Glomerular endothelial cell (primary cell): ENCODE measurements at places on chromosomes 6 and 20.

DNA sequence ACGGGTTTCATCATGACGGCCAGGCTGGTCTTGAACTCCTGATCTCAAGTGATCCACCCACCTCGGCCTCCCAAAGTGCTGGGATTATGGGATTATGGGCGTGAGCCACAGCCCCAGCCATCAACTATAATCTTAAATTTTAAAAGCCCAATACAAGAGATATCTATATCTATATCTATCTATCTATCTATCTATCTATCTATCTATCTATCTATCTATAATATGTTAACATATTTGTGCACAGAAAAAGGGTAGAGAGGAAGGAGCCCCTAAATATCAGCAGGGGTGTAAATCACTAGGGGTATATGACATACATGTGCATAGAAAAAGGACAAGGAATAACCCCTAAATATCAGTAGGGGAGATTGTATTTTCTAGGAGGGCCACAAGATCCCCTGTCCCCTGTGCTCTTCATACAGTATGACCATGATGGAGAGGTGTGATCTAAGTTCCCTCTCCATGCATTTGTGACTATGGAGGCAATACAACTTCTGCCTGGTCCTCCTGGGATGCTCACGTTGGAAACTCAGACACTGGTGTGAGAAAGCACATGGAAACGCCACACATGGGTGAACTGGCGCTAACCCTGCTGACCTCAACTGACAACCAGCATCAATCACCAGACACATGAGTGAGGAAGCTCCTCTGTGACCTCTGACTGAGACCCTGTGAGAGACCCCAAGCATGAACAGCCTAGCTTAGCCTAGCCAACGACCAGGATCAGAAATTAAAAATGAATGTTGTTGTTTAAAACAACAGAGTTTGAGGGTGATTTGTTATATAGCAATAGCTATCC is 1.2 kb upstream of the SPATS1 start:
- DNase-seq: no peak

DNA sequence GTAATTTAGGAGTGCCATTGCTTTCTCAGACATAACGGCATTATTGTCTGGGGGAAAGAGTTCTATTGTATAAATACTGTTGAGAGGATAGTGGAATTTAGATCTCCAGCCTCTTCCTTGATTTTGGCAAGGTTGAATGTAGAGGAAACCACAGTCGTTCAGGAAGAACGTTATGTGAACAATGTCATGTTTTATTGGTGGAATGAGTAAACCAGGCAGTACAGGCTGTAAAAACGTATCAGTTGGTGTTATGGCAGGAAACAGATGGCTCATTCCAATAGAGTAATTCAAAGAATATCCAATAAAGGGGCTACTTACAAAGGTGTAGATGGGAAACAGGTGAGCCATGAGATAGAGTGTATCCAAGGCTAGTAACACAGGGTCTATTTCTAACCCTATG is 123.6 kb upstream of the SLC35B3 start:
- no peak for DNase-seq

DNA sequence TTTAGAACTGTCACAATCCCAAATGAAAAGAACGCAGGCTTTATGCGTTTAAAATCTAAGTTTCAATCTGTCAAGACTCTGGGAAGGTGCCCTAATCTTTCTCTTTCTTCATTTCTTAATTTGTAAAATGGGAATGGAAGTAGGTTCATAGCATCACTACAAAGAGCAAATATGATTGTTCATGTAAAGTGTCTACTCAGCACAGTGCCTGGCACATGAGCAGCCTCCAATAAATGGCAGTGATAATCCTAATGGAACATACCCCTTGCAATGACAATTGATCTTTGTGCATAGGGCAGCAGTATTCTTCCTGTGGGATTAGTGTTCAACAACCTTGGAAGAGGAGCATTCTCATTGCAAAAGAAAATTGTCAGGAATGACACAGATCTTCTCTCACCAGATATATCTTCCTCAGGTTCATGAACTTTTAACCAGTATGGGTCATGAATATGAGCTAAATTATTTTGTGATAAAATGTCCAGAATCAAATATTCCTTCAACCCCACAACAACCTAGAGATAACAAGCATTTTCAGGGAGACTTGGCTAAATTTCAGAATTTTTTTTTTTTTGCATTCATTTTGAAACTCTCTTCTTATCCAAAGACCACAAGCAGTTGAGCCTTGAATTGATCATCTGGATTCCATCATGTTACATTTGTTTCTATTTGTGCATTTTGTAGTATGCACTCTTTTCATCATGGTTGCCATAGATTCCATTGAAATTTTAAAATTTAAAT is 149.1 kb downstream of the TBX18 start:
- no peak for DNase-seq

GRCh38 chr6:139367810-139368351 is 6.6 kb downstream of the CITED2 start:
- DNase-seq: no peak

DNA sequence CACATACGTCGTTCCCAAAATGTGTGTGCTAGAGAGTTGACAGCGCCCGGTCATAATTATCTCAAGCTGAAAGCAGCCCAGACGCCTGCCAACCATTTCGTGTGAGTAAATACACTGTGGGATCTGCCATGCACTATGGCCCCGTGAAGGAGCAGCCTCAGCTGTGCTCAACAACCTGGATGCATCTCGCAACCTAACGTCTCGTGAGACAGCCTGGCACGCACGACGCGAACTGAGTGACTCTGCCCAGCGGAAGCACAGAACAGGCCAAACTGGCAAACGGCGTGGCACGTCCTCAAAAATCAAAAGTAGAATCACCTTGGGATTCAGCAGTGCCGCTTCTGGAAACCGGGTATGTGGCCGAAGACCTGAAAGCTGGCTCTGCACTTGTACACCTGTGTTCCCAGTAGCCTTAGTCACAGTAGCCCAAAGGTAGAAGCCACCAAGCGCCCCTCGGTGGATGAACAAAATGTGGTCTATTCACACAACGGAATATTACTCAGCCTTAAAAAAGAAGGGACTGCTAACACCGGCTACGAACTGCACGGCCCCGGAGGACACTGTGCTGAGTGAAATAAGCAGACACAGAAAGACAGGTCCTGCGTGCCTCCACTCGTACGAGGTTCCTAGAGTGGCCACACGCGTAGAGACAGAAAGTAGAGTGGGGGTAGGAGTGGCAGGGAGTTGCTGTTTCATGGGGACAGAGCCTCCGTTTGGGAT is 27.2 kb upstream of the SLCO4A1 start:
- no peak for DNase-seq

GRCh38 chr6:166583230-166583965 is 3.1 kb downstream of the RAMACL start:
- DNase-seq: no peak

GRCh38 chr6:70231311-70231710 is 71.6 kb downstream of the COL9A1 start:
- DNase-seq: no peak

DNA sequence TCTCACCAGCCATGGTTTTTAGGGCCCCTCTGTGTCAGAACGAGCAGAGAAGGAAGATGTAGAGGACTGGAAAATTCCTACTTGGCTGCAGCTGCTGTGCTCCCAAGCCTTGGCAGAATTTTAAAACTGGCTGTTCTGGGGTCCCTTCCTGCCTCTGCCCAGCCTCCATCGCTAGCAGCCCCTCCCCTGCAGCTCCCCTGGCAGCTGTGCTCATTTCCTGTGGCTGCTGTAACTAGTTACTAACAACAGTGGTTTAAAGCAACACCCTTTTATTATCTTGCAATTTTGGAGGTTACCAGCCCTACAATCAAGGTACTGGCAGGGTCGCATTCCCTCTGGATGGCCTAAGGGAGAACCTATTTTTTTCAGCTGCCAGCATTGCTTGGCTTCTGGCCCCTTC is 3.7 kb upstream of the CST11 start:
- no peak for DNase-seq

DNA sequence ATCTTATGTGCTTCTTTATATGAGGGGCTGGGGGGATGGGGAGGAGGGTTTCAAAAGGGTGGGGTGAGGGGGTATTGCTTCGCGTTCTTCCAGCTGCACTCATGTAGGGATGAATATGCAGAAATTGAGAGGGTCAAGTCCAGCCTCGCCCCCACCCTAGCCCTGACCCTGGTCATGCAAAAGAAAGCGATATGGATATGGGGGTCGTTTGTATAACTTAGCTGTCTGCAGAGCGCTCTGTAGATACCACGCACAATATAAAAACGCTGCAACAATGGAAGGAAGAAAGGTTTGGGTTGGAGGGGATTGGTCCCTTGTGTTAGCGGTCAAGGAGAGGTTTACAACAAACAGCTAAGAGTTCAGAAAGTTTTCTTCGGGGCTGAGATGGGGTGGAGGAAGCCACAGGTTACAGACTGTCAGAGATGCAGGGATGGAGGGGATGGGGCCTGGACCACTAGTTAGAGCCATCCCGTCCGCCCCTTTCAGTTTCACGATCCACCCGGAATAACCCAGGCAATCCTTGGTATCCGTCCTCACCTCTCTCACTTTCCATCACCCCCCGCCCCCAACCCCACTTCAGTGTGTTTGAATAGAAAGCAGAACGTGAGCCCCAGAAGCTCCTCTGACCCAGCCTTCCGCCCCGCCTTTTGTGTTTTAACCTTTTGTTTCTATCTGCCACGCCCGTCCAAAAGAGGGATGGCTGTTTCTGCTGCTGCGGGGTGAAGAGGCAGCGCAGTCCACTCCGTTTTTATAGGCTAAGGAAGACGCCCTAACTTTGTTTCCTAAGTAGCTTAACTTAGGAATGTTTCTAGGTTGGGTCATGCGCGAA is 73.5 kb downstream of the SOX4 start:
- DNase-seq: no peak

GRCh38 chr20:57459897-57460296 is 65.0 kb downstream of the CTCFL start:
- DNase-seq: no peak

DNA sequence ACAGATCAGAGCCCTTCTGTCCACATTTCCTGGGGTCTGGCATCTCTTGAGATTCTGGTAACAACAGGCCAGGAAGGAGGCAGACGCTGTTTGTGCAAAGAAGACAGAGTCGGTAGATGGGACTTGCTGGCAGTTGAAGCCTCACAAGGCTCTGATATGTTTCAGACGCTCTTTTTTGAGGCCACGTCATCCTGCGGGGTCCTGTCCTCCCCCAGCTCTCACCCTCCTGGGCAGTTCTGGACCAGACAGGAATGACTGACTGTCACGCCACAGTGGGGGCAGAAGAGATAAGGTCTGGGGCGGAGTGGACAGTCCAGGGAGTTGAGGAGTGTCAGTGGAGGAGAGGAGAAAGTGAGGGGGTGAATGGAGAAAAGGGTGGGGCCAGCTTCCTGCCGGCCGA is 87.1 kb upstream of the SULF2 start:
- DNase-seq: no peak

DNA sequence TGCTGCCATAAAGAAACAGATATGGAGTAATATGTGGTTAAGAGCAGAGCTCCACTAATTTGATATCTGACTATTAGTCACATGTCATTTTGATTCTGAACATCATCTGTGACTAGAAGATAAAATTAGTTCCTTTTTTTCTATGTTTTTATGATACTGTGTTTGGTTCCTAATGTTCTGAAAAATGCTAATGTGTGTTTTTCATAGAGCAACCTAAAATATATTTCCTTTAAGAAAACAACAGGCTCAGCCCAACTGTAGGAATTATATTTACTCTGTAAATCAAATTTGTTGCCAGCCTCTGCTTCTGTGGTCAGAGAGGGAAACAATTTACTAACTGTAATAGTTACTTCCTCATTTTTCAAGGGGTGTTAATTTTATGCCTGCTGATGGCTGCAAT is 33.3 kb upstream of the TXLNB start:
- no peak for DNase-seq
